Globus pallidus (tissue), 1 donor: ENCODE measurements at places on chromosomes 6 and 20.
A peak's percentile ranks its signal among the peaks of the same experiment; 100 is the strongest.

- no peak for DNase-seq
Observed at GRCh38 chr6:34564181-34564580, 8.1 kb upstream of the SPDEF start.

DNA sequence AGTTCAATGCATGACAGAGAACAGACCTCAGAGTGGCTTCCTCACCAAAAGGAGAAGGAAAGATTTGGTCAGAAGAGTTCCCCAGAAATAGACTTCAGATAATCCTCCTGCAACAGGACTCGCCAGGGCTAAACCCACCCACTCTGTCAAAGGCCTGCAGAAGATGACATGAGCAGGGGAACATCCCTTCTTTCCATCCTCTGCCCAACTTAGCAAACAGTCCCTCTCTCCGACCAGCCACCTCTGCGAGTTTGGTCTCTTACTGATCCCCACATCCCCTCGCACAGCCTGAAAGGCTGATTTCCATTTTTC lies 7.5 kb downstream of the NFATC2 start:
- DNase-seq, result peak; percentile 54

DNA sequence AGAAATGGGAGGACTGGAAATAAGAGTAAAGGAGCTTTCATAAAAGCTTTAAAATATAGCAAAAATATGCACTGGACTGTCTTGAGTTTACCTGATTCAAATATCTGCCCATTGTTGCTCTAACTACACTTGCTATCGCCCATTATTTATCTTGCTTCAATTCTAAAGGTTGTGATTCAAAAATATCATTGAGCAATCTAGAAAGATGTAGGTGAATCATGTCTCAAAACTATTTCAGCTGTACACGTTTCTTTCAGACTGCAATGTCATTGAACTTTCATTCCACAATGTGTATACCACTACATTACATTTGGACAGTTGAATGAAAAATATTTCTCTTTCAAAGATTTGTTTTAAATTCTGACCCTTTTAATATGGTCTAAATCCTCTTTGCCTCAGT lies 545.6 kb downstream of the BMP2 start:
- no peak for DNase-seq

DNA sequence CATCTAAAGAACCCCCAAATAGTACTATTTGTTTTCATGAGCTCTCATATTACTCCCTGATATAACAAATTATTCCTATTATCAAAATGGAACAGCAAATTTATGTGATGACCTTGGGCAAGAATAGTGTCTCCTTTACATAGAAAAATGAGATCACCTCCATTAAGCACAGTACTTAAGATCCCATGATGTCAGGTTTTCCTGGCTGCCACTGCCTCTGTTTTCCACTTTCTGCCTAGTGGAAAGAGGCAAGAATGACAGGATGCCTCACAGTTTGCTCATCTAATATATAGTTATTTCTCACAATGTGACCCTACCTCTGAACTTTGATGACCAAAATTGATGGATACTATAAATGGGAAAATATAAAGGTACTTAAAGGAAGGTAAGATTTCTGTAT lies 260.1 kb upstream of the SGK1 start:
- no peak for DNase-seq

GRCh38 chr6:7050872-7051779 lies 56.6 kb upstream of the RREB1 start:
- DNase-seq, result peak; percentile 10

DNA sequence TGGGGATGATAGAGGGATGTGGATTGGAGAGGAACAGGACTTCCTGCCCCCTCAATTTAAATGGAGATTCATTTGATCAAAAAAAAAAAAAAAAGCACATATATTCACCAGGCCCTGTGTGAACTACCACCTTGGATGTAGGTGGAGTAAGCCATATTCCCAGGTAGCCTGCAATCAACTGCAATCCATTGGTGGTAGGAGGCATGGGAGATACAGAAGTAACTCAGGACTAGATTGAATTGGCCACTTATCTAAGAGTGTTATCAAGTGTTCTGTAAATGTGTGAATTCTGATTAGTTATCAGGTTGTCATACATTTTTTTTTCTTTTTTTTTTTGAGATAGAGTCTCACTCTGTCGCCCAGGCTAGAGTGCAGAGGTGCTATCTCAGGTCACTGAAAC lies 124.1 kb upstream of the ESR1 start:
- DNase-seq, result no peak

- no peak for DNase-seq
Observed at GRCh38 chr6:21384216-21384615, 209.3 kb upstream of the SOX4 start.

DNA sequence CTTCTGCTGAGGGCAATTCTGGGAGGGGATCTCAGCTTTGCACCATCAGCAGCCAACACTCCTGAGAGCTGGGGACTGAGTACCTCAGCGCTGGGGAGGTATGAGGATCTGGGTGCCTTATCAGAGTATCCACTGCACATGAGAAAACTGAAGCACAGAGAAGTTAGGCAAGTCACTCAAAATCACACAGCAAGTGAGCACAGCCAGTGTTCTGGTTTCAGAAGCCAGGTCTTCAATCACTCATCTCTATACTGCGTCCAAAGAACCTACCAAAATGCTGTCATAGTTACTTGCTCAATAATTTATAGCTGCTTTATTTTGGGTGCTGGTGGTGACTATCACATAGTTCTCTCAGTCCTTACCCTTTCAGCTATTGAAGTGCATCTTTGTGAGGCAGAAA lies 5.0 kb downstream of the ADTRP start:
- no peak for DNase-seq

DNA sequence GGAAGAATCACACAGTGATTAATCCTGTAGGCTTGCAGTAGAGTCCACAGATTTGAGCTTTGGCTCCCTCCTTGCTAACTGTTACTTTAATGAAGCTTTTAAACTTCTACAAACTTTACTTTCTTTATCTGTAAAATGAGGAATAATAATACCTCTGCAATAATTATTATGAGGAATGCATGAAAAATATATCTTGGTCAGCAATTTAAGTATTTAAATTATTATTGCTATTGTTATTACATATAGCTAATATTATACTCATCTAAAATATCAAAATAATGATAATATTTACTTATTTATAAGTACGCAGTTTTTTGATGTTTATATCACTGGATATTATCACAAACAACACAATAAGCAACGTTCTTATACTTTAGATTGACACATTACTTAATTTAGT lies 38.3 kb upstream of the LAMA2 start:
- DNase-seq, result no peak

GRCh38 chr6:168095171-168095691 lies 16.2 kb upstream of the FRMD1 start:
- no peak for DNase-seq

GRCh38 chr6:117142142-117142541 lies 123.2 kb upstream of the VGLL2 start:
- DNase-seq, result no peak

DNA sequence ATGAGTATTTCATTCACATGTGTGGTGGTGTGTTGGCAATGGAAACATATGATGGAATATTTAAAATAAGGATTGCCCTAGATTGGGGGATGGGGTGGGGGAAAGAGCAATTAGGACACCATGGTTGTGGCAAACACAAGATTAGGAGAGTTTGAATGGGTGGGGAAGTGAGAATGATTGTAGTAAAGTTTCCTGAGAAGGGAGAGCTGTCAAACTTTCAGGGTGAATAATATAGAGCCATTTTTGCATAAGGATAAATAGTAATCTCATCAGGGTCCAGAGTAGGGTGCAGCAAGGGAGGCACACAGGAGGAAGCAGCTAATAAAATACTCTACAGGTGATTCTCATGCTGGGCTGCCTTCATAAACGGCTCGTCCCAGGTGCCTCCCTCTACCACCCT lies 294.9 kb upstream of the MARCKS start:
- no peak for DNase-seq
